ENCODE measurements at places on chromosomes 6 and 20. TPM values are rescaled to one million over a fixed set of nuclear protein-coding genes. Genes with fewer than 3 reads are reported as not detected.

- no peaks in the 10 kb centered on the region for H3K4me1 ChIP-seq
- H3K27ac ChIP-seq: no peak overlapping the region
- no peaks in the 10 kb centered on the region for H3K36me3 ChIP-seq
- no peak overlapping the region for H3K4me3 ChIP-seq
- no peak for DNase-seq
These were observed 458.7 kb upstream of the RUNX2 start for GRCh38 chr6:44869321-44869897.

GRCh38 chr6:144007478-144008119 lies 460 bp downstream of the PLAGL1 start:
- peaks cover 6% of the 10 kb centered on the region for H3K36me3 ChIP-seq
- no peak for DNase-seq
- H3K27ac ChIP-seq: peak overlapping the region; percentile 22
- peak overlapping the region; percentile 83 for H3K4me3 ChIP-seq
- peaks cover 10% of the 10 kb centered on the region for H3K4me1 ChIP-seq
- peaks cover 4% of the 10 kb centered on the region for H3K27me3 ChIP-seq

DNA sequence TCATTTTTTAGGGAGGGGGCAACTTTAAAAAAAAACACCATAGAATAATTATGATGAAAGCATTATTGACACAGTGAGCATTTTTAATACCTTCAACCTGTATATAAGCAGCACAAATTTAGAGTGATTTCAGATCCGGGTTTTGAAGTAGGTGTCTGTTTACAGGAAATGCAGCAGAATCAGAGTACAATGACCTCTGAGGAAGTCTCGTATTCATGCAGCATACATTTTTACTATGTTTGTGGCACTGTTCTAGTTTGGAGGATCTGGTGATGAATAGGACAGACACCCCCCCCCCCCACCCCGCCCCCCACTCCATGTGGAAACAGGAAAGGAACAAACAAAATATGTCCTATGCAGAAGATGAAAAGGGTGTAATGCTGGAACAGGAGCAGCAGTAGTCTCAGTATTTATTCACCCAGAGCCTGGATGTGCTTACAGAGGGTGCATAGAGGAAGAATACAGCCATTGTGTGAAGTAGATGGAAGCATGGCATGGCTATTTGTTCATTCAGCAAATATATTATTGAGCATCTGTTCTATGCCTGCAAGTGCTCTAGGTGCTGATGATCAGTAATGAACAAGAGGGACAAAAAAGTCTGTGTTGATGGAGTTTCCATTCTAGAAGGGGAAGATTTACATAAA lies 19.7 kb downstream of the VAPB start:
- H3K4me3 ChIP-seq: no peak overlapping the region
- no peak overlapping the region for H3K27ac ChIP-seq
- H3K36me3 ChIP-seq: 0 out of 2 replicates have a peak, but pooled peaks cover 4% of the 10 kb centered on the region
- no peak for DNase-seq
- no peaks in the 10 kb centered on the region for H3K27me3 ChIP-seq

- H3K36me3 ChIP-seq: no peaks in the 10 kb centered on the region
- peak; percentile 97 for DNase-seq
- peaks cover 86% of the 10 kb centered on the region for H3K4me1 ChIP-seq
- H3K27me3 ChIP-seq: no peaks in the 10 kb centered on the region
- H3K4me3 ChIP-seq: no peak overlapping the region
These were observed 10.1 kb upstream of the PYGB start for GRCh38 chr20:25237610-25238318.

DNA sequence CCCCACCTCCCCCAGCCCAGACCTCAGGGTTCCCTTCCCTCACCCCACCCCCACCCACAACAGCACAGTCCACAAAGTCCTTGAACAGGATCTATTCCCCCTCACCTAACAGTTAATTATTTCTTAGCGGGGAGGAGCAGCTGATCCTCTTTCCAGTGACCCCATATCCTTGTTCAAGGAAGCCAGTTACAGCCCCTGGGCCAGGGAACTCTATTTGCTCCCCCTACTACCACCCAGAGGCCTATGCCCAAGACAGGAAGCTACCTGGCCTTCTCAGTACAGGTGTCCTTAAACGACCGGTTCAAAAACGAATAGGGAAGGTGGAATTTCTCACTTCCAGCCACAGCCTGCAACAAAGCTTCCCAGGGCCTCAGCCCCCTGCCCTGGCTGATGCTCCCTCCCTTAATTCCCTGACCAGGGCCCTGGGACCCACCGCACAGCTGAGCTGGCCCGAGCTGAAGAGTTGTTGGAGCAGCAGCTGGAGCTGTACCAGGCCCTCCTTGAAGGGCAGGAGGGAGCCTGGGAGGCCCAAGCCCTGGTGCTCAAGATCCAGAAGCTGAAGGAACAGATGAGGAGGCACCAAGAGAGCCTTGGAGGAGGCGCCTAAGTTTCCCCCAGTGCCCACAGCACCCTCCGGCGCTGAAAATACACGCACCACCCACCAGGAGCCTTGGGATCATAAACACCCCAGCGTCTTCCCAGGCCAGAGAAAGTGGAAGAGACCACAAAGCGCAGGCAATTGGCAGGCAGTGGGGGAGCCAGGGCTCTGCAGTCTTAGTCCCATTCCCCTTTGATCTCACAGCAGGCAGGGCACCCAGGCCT lies 778 bp downstream of the MCCD1 start:
- H3K27ac ChIP-seq: no peak overlapping the region
- H3K36me3 ChIP-seq: peaks cover 54% of the 10 kb centered on the region

- no peaks in the 10 kb centered on the region for H3K36me3 ChIP-seq
- H3K4me1 ChIP-seq: peaks cover 2% of the 10 kb centered on the region
- H3K27ac ChIP-seq: no peak overlapping the region
- H3K27me3 ChIP-seq: no peaks in the 10 kb centered on the region
- no peak for DNase-seq
These were observed 34.9 kb downstream of the PPP1R3G start for GRCh38 chr6:5120011-5120410.

Gene RIPPLY2
- not detected for total RNA-seq

Gene BPIFB4
- not detected for total RNA-seq

Gene HLA-DRB1
- not detected for total RNA-seq

Gene TNNC2
- not detected for total RNA-seq
